ENCODE measurements at places on chromosomes 3 and 15.

GRCh38 chr3:137163241-137163871 is 205.6 kb downstream of the IL20RB start:
- DNase-seq, result no peak

DNA sequence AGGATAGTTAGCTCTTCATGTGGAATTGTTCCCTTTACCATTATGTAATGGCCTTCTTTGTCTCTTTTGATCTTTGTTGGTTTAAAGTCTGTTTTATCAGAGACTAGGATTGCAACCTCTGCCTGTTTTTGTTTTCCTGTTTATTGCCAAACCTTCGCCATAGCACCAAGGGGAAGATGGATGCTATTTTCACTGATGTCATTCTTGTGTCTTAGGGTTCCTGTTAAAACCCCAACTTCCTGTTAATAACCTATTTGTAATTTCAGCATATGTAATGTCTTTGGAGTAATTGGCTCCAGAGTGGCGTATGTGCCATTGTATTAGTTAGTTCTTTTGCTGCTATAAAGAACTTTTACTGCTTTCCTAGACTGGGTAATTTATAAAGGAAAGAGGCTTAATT is 10.8 kb downstream of the SAMMSON start:
- DNase-seq, result no peak

GRCh38 chr3:115784739-115785536 is 161.6 kb downstream of the GAP43 start:
- peak; percentile 37 for DNase-seq

- no peak for DNase-seq
These were observed 254.2 kb downstream of the EBLN2 start for GRCh38 chr3:73315706-73316105.

- DNase-seq, result peak; percentile 64
These were observed 30.1 kb upstream of the ZNF502 start for GRCh38 chr3:44682182-44682896.

- no peak for DNase-seq
These were observed 26.3 kb upstream of the PRR23E start for GRCh38 chr3:127166501-127167065.

DNA sequence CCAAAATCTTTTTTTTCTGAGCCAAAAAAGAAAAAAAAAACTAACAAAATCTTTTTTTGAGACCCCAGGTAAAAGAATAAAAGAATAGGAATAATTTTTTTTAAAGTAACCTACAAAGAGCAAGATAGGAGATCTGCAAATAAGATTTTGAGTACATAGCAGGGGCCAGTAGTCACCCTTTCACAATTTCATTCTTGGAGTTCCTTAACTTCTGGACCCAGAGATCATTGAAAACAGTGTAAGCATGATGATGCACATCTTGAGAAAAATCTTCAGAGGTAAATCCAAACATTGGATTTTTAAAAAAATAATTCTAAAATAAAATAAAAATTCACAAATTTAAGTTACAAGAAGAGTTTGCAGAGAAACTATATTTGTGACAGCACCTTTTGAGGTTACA is 18.8 kb downstream of the TFRC start:
- no peak for DNase-seq

GRCh38 chr3:165522386-165522785 is 314.8 kb downstream of the BCHE start:
- no peak for DNase-seq

DNA sequence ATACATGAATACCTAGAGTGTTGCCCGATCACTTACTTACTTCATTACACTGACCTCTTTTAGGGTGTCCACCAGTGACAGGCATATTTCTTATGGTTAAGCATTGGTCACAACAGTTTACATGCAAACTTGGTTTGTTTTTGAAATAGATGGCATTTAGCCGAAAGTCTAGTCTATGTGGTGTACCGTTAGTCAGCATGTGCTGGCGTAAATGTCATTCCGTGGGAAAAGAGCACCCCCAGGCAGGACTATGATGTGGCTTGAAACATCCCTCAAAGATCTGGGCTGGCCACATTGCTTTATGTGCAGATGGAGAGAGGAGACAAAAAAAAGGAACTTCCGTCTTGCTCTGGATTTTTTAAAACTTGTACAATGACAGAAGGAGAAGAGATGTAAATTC is 357.0 kb upstream of the ICE2 start:
- DNase-seq, result peak; percentile 85

GRCh38 chr3:106263546-106263945 is 394.7 kb upstream of the CBLB start:
- no peak for DNase-seq

GRCh38 chr3:8632402-8633237 is 12.0 kb downstream of the SSUH2 start:
- no peak for DNase-seq

- no peak for DNase-seq
These were observed 502.9 kb downstream of the PDCD6IP start for GRCh38 chr3:34301313-34301712.

DNA sequence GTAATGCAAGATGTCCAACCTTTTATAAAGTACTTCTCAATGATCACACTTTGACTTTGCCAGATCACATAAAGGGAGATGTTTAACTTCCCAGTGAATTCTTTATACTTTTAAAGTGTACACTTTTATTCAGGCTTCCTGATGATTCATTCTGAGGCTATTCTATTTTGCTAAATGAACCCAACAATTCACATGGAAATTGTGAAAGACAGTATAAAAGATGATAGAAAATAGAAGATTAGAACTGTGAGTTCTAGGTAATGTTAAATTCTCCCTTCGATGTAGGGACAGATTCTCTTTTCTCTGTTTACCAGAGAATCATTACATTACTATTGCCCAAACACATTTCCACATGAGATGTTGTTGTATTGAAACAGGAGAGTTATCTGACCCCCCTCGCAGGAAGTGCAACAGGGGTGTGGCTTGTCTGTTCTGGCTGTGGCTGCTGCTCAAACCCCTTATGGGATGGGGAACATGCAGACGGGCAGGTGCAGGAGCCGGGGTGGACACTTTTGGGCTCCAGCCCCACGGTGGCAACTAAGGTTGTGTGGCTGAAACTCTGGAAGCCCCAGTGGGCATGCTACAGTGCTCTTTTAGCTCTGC is 131.3 kb upstream of the LRTM1 start:
- DNase-seq, result no peak

- DNase-seq, result peak; percentile 43
These were observed 12.6 kb downstream of the LIMD1 start for GRCh38 chr3:45606991-45607712.

- DNase-seq, result no peak
These were observed 3.6 kb downstream of the PRICKLE2 start for GRCh38 chr3:64221571-64222257.

DNA sequence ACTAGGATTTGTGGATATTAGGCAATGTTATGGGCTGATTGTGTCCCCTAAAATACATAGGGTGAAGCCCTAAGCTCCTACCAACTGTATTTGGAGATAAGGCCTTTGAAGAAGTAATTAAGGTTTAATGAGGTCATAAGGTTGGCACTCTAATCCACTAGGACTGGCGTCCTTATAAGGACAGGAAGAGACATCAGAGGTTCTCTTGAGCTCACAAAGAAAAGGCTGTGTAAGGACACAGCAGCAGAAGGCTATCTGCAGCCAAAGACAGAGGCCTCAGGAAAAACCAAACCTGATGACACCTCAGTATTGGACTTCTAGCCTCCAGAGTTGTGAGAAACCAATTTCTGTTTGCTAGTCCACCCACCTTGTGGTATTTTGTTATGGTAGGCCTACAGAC is 416.7 kb downstream of the ZBTB20 start:
- DNase-seq, result no peak

DNA sequence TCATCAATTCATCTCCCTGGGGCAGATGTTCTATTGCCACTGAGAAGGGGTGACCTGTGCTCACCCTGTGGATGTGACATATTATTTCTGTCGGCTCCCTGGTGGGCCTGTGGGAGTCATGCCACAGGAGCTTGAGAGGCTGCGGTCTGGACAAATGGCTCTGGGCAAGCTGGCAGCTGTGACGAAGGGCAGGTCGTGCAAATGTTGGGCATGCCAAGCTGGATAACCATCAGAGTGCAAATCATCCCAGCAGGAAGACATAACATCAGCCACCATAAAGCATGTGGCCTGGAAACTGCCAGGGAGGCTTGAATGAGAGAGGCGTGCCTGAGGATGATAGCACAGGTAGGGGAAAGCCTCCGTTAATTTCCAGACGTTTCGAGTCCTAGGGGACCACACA is 45.3 kb upstream of the FAM3D start:
- DNase-seq, result no peak

GRCh38 chr3:186653080-186653707 is 12.6 kb upstream of the HRG start:
- no peak for DNase-seq

DNA sequence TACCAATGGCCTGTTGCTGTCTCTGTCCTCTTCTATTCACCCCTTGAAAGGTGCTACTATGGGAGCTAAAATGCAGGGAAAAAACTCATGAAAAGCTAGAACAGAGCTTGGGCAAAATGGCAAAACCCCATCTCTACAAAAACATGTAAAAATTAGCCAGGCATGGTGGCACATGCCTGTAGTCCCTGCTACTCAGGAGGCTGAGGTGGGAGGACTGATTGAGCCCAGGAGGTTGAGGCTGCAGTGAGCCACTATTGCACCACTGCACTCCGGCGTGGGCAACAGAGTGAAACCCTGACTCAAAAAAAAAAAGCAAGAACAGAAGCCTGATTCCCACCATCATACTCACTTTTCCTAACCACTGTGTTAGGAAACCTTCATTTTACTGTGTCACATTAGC is 1.9 kb downstream of the MAP4 start:
- DNase-seq, result no peak

DNA sequence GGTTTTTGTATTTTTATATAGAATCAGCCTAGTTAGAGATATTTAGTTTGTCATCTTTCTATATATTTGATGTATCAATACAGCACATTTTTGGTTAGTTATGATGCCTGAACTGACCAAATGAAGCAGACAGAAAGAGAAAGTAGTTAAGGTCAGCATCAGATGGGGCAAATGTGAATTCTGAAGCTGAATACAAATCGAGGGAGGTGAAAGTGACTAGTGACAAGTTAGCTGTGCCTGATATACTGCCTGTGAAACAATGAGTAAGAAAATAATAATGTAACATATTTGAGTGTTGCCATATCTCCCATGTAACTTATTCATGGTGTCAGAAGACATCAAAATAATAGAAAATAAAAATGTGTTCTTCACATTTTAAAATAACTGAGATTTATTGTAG is 680.3 kb upstream of the SEMA6D start:
- no peak for DNase-seq

- DNase-seq, result no peak
These were observed 66.8 kb upstream of the RASGRP1 start for GRCh38 chr15:38631119-38632075.

GRCh38 chr3:14568269-14568668 is 28.1 kb upstream of the GRIP2 start:
- no peak for DNase-seq

DNA sequence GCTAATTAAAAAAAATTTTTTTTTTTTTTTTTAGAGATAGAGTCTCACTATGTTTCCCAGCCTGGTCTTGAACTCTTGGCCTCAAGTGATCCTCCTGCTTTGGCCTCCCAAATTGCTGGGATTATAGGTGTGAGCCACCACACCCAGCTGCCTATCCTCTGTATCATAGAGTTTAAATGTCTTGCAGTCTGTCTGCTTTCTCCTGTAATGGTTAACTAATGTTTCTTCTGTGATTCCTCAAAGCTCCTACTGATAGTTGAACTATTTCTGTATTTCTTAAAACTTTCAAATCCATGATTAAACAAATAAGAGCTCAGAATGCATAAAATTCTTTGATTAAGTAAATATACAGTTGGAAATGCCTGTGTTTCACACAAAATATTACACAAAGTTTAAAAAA is 115.4 kb upstream of the TPM1 start:
- DNase-seq, result no peak

- DNase-seq, result no peak
These were observed 238.7 kb downstream of the CPNE4 start for GRCh38 chr3:131796111-131796510.

DNA sequence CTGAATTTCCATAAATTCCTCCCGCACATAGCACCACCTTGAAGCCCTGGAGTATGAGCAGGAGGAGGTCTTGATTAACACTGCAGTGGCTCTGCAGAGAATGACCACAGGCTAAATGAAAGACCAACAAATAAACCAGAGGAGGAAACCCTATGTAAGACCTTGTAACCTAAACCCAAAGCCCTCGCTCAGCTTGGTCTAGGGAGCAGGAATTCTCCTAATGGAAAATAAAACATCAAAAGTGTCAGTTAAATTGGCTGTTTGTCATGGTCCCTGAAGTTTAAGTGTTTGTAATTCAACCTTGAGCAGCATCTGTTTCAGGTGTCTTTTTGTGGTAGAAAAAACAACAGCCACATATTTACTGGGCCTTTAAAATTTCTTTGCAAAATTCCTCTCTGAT is 9.2 kb upstream of the UBE2Q2 start:
- no peak for DNase-seq

- DNase-seq, result no peak
These were observed 127.5 kb downstream of the MEGF11 start for GRCh38 chr15:66126031-66126441.

- peak; percentile 99 for DNase-seq
These were observed 194.3 kb downstream of the BCHE start for GRCh38 chr3:165642761-165643420.

GRCh38 chr3:123667784-123668183 is 82.9 kb upstream of the HACD2 start:
- DNase-seq, result peak; percentile 37

GRCh38 chr15:48695088-48695826 is 49.7 kb upstream of the FBN1 start:
- DNase-seq, result peak; percentile 72

- no peak for DNase-seq
These were observed 545.7 kb downstream of the NLGN1 start for GRCh38 chr3:173943264-173943663.

DNA sequence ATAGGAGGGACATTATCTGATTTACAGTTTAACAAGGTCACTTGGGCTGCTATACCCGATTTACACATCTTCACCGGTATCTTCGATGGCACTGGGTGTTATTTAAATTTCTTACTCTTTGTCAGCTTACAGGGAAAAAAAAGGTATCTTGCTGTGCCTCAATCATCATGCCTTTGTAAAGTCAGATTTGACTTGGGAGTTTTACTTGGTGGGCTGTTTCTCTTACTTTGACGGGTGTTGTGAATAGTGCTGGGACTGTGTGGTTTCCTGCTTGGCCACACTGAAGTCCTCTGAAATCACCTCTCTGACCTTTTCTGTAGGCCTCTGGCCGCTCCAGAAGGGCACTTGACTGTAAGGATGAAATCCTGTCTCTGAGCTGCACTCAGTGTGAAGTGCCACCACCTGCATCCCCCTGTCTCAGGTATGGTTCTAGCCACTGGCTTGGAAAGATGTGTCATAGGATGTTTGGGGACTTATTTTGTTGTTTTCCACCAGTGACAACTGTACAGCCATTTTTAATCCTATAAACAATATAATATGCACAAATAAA is 3.1 kb upstream of the SLC24A1 start:
- no peak for DNase-seq

GRCh38 chr3:9196020-9196419 is 53.4 kb downstream of the SRGAP3 start:
- no peak for DNase-seq

- DNase-seq, result peak; percentile 72
These were observed at the start of gene PTPN9 for GRCh38 chr15:75578948-75579920. Gene PTPN9 (minus strand): TSS chr15:75579315. CDS start chr15:75578776, 539 bp downstream.
